Urothelium cell line (cell line): ENCODE measurements at places on chromosomes 7 and 10.

DNA sequence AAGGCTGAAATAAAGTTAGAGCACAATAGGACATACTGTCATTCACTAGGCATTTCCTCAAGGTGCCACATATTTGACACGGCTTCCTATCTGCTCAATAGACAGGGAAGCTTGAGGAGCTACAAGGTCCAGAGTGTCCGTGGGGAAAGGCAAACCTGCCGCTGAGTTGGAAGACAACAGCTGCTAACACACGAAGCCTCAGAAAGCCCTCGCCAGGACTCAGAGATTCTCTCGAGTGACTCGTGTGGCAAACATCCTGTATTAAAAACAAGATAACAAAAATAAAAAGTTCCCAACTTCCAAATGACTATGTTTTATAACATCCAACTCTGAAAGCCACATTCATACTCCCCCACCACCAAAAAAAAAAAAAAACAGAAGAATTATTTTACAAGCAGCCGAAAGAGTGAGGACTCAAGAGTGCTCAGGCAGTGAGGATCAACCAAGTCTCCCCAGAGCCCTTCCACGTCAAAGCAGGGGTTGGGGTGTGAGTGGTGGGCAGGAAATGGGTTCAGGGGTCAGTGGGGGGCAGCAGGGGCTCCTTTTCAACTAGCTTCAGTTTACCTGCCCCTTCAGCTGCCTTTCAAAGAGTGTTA is 67.6 kb downstream of the STK17A start:
- DNase-seq, result no peak

DNA sequence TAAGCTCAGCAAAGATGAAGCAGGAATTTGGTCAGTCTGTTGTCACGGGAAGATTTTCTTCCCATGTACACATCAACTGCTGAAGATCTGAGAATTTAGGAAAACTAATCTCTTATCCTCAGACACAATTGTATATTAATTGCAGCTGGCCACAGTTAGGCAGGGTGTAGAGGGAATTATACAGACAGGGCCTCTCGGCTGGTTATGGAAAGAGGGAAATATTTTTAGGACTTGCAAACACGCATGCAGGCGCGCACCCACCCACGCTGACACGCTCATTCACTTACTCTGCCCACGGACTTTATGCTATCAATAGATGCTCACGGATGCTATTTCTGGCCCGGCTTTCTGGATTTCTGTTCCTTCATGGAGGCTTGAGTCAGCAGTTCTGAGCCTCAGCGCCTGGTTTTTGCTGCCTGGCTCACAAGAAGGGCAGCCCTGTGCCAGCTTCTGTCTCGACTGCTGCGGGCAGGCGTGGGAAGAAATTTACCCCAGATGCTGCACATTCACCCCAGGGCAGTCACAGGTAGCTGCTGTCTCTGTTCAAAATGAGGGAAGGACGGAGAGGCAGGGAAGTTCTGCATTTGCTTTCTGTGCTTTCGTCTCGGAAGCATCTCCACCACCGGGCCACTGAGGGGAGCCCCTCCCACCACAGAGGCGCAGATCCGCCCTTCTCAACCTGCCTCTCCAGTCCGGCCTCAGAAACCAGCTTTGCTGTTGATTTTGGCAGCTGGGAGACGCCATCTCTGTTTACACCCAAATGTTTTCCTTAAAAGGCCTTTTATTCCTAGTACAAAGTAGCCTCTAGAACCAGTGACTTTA is 116.3 kb upstream of the BTBD16 start:
- DNase-seq, result no peak

DNA sequence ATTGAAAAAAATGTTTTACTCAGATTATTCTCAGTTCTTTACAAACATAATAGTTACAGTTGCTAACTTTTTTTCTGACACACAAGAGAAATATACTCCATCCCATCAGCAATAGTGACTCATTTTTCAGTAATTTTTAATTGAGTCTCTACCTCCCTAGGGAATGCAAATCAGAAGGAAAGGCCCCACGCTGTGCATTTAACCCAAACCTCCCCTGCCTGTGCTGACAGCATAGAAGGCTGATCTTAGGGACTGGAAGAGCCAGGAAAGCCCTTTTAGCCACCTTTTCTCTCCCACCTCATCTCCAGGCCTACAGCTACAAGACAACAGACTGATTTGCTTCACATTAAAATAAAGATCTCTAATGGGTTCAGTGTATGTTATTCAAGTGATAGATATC is 24.7 kb upstream of the PIK3CG start:
- DNase-seq, result peak; percentile 61

DNA sequence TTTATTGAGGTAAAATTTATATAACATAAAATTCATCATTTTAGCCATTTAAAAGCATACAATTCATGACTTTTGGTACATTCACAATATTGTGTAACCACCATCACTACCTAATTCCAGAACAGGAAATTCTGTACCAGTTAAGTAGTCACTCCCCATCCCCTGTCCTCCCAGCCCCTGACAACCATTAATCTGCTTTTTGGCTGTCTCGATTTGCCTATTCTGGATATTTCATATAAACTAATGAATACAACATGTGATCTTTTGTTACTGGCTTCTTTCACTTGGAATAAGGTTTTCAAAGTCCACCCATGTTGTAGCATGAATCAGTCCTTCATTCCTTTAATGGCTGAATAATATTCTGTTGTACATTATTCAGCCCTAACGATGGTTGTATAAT is 115.6 kb upstream of the KLF14 start:
- DNase-seq, result no peak

- peak; percentile 31 for DNase-seq
Observed at GRCh38 chr10:10092581-10092980, 925.1 kb upstream of the CELF2 start.

- DNase-seq, result no peak
Observed at GRCh38 chr7:3307435-3307834, 6.4 kb downstream of the SDK1 start.

DNA sequence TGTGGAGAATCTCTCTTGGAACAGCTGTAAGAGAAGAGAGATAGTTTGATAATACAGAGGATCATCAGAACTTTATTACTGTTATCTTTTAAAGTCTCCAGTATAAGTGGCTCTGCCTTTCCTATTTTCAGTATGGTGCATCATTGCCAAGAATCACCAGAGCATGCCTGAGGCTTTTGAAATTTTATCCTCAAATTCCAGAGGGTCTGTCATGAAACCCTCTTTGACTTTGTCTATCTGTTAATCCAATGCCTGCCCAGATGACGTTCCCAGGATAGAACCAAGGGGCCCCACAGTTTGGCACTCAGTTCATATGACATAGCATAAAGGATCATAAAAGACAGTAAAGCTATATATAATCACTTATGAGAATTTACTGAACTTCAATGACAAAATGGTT is 35.3 kb upstream of the SEMA3C start:
- no peak for DNase-seq

- DNase-seq, result no peak
Observed at GRCh38 chr7:105210721-105211205, 178.0 kb downstream of the SRPK2 start.

DNA sequence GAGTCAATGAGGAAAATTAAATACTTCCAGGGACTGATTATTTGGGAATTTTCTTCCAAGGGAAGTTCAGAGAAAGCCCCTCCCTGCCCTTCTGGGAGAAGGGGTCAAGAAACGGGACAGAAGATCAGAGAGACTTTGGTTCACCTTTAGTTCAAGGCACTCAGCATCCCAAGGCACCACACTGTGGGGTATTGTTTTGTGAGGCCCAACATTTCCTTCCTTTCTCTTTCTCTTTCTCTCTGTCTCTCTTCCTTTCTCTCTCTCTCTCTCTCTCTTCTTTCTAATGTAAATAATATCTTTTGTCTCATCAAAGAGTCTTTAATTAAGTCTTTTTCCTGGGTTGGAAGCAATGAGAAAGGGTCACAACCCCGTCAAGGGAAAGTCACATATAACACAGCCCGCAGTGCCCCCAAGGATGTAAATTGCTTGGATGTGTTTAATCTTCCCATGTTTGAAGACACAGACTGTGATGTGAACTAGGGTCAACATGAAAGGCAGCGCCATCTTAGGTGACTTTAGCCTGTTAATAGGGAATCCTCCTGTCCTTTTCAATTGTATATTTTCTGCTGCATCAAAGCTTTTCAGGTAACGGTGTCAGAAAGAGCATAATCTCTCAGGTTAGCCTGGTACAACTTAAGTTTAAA is 983.3 kb upstream of the C7orf33 start:
- no peak for DNase-seq

GRCh38 chr7:135386181-135386580 is 123.7 kb downstream of the CNOT4 start:
- DNase-seq, result no peak

DNA sequence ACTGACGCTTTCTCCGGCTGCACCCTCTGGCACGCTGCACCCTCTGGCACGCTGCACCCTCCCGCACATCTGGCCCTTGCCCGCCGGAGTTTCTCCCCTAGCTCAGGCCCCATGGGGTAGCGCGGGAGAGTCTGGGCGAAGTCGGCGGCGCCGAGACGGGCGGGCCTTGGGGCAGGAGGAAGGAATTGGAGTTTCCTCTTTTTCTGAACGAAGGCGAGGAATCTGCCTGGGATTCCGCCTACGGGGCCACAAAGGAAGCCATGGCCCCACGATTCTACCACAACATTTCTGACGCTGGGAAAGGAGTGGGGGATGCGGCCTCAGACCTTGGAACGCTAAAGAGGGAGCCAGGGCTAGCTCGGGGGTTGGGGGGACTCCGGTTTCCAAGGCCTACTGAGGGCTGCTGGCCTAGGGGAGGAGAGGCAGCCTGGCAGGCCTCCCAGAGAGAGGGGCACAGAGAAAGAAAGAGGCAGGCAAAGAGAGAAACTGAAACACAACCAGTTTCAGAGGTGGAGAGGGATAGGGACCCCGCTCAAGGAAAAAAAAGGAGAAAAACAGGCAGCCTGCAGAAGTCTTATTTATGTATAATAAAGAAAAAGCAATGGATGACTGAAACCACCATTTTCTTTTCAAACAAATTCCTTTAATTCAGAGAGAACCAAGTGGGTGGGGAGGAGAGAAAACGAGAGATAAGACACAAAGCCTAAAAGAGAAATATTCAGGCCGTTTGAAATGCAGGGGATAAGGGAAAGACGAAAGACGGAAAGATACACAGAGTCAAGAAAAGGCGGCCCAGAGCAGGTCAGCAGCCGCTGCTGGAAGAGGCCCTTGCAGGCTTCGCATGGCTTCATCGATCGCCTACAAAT is 4.3 kb downstream of the TLX1 start:
- DNase-seq, result no peak

DNA sequence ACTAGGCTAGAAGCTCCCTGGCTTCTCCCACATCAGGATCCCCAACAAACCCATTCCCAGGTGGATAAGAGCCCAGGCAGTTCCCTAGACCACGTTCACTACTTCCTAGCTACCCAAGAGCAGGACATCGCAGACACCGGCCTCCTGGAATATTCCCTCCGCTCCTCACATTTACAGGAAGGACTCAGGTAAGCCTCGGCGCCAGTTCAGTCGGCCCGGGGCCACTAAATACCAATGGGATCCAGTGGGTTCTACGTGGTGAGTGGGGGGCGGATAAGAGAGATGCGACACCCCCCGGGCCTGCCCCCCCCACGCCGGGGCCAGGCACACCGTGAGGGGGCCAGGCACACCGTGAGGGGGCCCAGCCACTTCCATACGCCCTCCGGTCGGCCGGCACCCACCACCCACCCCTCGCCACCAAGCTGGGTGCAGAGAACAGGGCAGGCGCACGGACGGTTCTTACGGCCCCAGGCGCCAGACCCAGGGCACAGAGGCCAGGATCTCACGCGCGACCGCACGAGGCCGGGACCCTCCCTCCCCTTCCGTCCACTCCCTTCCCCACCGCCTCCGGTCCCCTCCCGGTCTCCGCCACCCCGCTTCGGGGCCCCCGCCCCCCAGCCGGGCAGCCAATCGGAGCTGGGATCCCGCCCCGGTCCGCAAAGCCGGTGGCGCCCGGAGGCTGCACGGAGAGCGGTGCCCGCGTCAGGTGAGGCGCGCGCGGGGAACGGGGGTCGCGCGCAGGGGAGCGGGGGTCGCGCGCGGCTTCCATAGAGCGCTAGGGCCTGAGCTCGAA is at the start of gene BLVRA:
BLVRA (plus strand) TSS at position 652 of the 793 bp plus-strand sequence. CDS start 12,479 bp downstream, outside the sequence.
- peak; percentile 90 for DNase-seq

DNA sequence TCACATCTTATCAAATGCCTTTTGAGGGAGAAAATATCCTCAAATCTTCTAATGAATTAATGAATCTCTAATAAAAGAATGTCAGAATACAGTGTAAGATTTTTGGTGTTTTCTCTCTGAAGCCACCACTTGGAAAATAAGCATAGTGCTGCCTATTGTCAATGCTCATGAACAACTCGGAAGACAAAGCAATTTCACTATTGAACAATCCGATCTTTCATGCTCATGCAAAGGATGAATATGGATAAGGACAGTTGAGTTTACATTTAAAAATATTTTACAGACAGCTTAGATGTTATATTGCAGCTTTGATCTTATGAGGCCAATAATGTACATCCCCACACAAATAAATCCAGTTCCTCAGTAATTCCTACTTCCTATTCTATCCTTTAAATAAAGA is 40.6 kb downstream of the MAGI2 start:
- no peak for DNase-seq

DNA sequence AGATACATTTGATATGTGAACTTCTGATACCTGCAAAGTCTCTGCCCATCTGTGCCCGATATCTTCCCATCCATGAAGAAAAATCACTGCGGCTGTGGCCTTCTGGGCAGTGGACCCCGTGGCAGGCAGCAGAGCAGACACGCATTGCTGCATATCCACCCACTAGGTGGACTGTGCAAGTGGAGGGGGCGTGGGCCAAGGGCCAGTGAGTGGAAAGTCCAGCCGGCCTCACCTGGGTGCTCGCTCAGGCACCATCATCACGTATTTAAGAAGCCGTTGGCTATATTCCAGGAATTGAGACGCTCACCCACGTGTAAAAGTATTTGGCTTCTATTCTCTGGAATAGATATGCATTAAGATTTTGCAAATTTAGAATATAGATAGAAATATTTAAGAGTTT is 30.8 kb upstream of the SLC13A1 start:
- DNase-seq, result no peak

GRCh38 chr7:148270576-148270975 is 320.0 kb upstream of the C7orf33 start:
- no peak for DNase-seq

GRCh38 chr10:30215623-30216022 is 133.5 kb downstream of the MTPAP start:
- DNase-seq, result no peak
